ENCODE measurements at places on chromosomes 11 and 22. TPM values are rescaled to one million over a fixed set of nuclear protein-coding genes. Genes with fewer than 3 reads are reported as not detected.
A peak's percentile ranks its signal among the peaks of the same experiment; 100 is the strongest.

DNA sequence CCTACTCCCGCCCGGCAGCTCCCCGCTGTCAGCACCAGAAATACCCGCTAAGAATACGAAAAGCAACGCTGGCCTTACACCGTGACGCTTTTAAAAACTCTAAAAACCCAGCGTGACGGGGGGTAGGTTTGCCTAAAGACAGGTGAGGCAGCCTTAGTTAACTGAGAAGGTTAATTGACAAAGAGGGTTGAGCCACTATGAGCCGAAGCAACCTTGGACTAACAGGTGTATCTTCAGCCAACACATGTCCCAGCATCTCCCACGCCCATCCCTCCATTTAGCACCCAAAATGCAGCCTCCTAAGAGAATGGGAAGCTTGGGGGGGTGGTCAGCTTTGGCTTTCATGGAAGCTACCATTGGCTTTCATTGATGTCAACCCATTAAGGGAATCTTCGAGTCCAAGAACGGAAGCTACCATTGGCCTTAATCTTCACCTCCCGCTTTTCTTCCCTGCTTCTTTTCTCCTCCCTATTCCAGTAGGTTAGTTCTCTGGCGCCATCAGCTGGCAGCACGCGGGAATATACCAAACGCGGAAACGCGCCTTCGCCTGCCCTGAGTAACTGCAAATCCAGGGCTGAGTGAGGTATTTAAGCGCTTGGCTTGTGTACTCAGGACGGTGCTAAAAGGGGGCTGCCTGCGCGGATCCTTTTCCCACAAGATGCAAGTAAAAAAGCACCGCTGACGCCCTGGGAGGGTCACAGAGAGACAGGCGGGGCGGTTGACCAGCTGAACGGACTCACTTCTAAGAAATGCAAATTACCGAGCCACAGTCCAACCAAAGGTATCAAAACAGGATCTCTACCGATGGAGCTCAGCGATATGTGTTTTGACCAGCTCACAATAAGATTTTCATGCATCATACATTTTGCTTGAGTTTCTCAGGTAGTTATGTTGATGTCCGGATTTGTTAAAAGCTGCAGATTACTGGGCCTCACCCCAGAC lies 38.5 kb upstream of the GLYATL1 start:
- peak; percentile 20 for DNase-seq

DNA sequence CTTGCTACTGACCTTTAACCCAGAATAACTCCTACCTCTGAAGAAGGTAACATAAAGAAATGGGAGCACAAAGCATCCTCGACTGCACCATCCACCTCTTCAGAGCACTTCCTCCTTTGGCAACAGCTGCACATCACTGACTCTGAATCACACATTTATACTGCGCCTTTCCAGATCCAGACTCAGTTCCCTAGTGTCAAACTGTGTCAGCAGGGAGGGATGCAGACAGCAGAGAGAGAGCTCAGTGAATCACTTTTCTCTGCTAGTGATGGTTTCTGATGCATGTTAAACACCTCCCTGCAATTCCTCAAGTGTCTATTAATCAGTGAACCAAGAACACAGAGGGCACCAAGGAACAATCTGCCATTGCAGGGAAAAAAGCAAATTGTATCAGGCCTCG lies 118.9 kb downstream of the PLEKHA7 start:
- no peak for DNase-seq

DNA sequence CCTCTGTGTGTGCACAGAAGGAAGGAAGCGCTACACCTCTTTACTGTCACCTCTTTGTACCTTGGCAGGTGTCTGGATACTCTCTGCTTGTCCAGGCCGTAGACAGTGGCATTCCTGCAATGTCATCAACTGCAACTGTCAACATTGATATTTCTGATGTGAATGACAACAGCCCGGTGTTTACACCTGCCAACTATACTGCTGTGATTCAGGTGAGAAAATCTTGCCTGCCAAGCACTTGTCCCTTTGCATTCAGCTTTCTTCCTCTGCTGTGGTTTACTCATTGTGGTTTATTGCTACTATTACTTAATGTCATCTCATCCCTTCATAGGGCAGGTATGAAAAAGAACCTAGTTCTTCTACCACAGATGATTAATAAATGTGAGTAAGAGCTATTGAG lies 131.9 kb upstream of the MTNR1B start:
- DNase-seq, result no peak

GRCh38 chr22:36443198-36443770 lies 38.2 kb downstream of the TXN2 start:
- no peak for DNase-seq

- no peak for DNase-seq
Measured at GRCh38 chr22:27032091-27032761, 374.8 kb downstream of the MIAT start.

DNA sequence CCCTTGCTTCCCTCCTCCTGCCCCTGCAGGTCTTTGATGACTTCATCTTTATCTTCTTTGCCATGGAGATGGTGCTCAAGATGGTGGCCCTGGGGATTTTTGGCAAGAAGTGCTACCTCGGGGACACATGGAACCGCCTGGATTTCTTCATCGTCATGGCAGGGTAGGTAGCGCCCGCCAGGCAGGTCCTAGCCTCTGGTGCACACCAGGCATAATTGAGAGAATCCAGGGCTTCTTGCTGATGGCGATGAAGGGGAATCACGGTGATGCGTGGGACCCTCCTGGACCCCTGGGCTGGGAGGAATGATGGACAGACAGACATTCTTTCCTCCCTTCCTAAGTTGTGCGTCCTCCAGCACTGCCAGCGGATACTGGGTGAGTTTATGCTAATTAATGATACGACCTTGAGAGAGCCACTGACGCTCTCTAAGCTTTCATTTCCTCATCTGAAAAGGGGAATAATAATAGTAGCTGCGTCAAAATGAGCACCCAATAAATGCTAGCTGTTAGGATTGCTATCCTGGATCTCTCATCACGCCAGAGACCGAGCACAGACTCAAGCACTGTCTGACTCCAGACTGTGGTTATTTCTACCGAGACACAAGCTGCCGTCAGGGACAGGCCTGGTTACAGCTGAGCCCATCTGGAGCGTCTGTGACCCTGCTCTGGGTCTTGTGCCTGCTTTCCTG lies 30.1 kb downstream of the CACNA1I start:
- no peak for DNase-seq

GRCh38 chr11:35723913-35724312 lies 61.3 kb downstream of the TRIM44 start:
- no peak for DNase-seq

DNA sequence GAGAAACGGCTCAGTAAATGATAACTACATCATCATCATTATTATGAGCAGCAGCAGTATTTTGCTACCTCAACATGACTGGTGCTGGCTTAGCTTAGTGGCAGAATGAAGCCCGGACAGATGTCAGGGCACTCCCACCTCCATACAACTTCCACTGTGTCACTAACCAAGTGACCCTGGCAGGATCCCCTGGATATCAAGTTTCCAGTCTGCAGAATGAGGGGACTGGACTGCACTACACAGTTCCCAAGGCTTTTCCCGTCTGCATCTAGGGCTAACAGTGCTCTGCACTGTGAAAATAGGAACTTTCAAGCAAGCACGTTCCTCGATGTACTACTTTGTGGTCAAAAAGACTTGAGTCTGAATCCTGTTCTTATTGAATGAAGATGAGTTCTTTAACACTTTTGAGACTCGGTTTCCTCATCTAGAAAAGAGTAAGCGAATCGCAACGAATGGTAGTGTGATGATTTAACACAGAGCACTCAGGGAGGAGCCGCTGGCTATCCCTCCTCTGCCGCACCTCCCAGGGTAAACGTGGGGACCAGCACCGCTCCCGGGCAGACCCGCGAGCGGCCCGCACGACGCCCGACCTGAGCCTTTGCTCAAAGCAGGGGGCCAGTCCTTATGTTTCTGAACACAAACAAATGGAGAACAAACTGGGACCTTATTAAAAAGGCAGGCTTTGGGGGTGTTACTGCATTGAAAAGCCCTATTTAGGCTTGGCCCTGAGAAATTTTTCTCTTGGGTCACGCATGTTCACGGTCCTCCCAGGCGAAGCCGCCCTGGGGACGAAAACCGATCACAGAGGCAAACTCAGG lies 910 bp downstream of the CLTCL1 start:
- no peak for DNase-seq

DNA sequence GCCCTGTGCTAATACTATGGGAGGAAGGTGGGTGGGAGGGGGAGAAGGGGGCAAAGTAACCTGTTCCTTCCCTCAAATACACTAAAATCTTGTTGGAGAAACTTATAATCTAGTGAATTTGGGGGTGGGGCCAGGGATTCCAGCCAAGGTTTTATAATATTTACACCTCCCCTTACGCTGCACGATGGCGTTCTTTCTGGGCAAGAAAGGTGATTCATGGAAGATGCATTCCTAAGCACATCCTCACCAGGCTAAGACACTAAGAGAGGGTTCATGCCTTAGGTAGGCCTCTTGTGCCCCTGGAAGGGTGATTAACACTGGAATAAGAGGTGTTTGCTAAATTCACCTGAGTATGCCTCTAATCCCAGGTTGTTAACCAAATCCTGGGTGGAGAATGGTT lies 82.6 kb downstream of the BARX2 start:
- DNase-seq, result no peak

GSTT2B gene
- 0.66 TPM for total RNA-seq

ARHGAP20 gene
- total RNA-seq, result not detected

ZP1 gene
- not detected for total RNA-seq

DUSP18 gene
- total RNA-seq, result 10.5 TPM

PKDREJ gene
- total RNA-seq, result not detected

DLG2 gene
- 1.8 TPM for total RNA-seq

VSIG10L2 gene
- not detected for total RNA-seq
